ENCODE measurements at places on chromosomes 5 and 9.

- no peak for DNase-seq
Measured at GRCh38 chr5:106610041-106610440, 1060.7 kb downstream of the EFNA5 start.

- DNase-seq = no peak
Measured at GRCh38 chr5:166340039-166340438, 1951.4 kb upstream of the WWC1 start.

- no peak for DNase-seq
Measured at GRCh38 chr5:65791712-65792673, 70.0 kb downstream of the NLN start.

- no peak for DNase-seq
Measured at GRCh38 chr9:116372081-116372673, 218.6 kb downstream of the PAPPA start.
